IMR-90 (cell line): ENCODE measurements at places on chromosomes 3 and 15. TPM values are rescaled to one million over a fixed set of nuclear protein-coding genes. Genes with fewer than 3 reads are reported as not detected.

DNA sequence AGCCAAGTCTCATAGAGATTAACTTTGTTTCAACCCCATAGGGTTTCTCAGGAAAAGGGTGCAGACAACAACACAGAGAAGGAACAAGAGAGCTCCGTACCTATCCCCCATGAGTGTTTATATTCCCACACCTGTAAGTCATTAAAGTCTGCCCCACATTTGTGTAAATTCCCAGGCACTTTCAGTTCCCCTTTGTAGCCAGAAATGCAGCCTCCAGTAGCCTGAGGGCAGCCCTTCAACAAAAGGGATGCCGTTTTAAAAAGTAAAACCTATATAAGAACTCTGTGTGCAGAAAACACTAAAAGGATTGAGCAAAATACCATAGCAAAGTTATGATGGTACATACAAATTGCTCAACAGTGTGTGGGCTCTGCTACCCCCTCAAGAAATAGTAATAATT lies 59.7 kb upstream of the TMEM108 start:
- DNase-seq: no peak

- peak; percentile 25 for DNase-seq
Observed at GRCh38 chr15:94322141-94322540, 90.8 kb downstream of the MCTP2 start.

- no peak for DNase-seq
Observed at GRCh38 chr15:71660501-71660900, 149.9 kb upstream of the NR2E3 start.

The PLA2G4F gene
- total RNA-seq: not detected in 2 replicates
